ENCODE measurements at places on chromosomes 6 and 20.

- no peak for DNase-seq
Observed at GRCh38 chr6:132128424-132128823, 177.3 kb upstream of the CCN2 start.

DNA sequence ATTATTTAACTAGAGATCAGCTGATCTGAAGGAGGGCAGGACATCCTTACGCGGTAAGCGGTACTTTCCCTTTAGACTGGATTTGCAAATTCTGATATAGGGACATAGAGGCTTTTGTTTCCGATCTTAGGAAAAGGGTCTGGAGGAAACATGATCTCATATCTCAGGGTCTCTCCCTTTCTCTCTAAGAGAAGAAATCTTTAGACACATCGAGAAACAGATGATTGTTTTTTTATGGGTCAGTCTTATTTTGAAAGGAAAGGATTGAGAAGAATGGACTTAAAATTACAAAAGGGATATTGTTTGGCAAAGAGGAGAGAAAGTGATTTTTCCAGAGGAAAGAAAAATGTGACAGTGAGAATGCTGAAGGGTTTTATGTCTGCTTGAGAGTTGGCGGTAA lies 83.9 kb upstream of the OGFRL1 start:
- no peak for DNase-seq

GRCh38 chr6:7106752-7107577 lies 796 bp upstream of the RREB1 start:
- DNase-seq = peak; percentile 55

GRCh38 chr6:121539439-121539838 lies 104.0 kb downstream of the GJA1 start:
- no peak for DNase-seq

GRCh38 chr6:36616893-36617521 lies 22.8 kb downstream of the SRSF3 start:
- no peak for DNase-seq

DNA sequence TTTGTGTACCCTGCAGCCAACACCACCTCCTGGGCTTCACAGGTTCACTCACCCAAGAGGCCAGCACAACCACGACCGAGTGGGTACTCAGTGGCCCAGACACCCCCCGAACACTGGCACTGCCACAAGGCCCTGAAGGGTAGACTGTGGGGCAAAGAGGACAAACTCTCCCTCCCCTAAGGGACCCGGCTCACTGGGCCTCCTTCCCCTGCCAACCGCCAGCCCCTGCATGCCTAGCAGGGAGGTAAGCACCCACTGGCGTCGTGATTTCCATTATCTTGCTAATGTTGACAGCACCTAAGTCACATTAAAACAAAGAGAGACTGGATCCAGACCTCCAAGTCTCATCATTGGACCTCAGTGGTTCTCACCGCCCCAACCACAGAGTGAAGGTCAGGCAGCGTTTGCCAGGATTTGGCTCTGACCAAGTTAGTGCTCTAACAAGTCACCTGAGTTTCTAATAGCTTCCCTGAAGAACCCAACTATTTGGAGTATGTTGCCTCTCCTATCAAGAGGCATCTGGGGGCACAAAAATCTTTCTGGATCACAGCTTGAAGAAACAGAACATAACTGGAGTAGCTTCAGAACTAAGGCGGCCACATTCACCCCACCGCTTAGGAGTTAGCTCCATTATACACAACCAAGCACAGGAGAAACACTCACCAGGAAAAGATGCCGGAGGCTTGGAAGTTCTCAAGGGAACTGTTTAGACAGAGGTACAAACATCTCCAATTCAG lies 14.0 kb upstream of the APMAP start:
- no peak for DNase-seq

DNA sequence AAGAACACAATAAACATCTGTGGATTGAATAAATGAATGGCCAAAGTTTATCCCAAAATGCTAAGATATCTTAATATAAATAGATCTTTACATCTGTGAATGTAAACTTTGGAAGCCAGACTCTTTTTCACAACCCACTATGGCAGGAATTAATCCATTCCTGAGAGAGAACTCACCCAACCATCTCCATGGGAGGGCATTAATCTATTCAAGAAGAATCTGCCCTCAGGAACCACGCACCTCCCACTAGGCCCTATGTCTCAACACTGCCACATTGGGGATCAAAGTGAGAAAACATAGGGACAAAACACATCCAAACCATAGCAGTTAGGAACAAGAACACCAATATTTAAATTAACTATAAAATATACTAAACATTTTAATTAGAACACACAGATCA lies 3.4 kb downstream of the UBE3D start:
- no peak for DNase-seq

DNA sequence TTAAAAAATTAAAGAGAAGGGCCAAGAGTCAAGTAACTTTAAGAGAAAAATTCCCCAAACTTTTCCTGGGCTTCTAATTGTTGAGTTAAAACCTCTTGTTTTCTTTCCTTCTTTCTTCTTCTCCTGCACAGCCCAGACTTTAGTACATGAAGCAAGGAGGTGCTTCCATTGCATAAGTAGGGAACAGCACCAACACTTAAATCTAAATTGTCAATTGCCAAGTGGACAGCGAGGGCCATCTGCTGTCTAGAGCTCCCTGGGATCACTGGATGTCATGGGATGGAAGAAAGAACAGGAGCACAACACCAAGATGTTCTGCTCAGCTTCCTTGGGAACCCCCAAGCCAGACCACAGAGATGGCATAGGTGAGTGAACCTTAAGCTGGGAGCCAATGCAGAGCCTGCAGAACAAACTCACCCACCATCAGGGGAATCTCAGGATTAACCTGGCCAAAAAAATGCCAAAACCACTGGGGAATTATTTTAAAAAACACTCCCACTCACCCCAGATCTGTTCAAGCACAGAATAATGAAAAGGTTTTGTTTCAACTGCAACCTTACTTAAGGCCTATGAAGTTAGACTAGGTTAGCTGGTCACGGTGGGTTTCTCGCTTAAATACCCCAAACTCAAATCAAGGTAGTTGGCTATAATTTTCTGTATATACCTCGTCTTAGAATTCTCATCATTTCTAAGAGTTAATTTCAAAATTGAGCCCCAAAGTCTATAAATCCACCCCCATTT lies 67.8 kb downstream of the TNFRSF21 start:
- DNase-seq = no peak
